Dermis blood vessel endothelial cell (primary cell): ENCODE measurements at places on chromosomes 6 and 20.

DNA sequence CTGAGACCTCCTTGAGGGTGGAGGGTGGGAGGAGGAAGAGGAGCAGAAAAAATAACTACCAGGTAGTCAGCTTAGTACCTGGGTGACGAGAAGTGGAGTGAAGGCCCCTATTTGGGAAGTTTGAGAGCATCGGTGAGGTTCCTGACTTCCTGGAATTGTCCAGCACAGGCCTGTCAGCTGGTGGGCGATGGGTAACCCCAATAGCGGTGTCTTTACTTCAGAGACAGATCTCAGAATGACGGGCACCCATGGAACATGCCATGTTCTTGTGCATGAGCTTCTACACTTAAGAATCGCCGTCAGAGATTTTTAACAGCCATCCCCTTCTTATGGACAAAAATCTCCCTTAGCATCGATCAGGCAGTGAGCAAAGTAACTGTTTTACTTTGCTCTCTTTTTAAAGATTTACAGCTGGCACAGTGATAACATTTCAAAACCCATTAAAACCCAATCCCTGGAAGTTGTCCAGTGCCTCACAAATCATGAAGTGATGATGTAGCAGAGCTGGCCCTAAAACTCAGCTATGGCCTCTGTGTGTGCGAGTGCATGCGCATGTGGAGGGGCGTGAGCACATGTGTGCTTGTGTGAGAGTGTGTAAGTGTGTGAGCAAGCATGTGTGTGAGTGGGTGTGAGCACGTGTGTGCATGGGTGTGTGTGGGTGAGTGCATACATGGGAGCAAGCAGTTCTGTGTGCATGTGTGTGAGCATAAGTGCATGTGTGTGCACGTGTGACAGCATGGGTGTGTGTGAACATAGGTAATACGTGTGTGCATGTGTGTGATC is 85.2 kb downstream of the DLL1 start:
- DNase-seq: no peak

GRCh38 chr20:50879649-50880550 is 51.3 kb downstream of the ADNP start:
- no peak for DNase-seq

- DNase-seq: no peak
These were observed 51.3 kb downstream of the AKAP12 start for GRCh38 chr6:151290877-151291721.

DNA sequence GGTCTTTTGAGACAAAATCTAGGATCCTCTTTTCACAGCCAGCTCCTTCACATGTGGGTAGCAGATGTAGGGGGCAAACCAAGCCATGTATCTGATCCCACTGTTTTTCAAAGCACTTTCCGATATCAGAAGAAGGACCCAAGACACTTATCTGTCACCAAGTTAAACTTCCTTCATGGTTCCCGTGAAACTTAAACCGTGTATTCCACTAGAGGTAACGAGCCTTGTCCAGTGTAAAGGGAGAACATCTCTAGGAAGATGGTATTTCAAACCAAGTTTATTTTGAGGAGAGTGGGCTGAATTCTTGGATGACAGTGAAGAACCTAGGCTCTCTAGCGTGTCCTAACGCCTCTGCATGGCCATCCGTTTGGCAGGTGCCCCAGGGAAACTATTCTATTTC is 76.3 kb downstream of the BCAS1 start:
- no peak for DNase-seq

DNA sequence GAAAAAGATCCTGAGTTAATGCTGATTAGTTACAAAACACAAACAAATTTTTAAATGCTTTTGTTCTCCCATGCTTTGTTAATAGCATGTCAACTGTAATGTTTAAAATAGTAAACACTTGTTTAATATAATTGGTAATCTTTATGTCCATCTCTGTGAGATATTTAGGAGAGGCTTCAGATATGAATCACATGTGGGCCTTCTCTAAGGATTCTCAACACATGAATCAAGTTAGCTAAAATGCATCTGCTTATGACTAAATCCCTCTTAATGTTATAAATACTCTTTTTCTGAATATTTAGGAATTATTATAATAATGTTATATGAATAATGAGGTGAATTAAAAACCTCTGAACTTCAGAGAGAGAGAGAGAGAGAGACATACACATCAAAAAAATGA is 345.9 kb upstream of the MANEA start:
- DNase-seq: no peak

GRCh38 chr6:130769861-130770260 is 57.3 kb upstream of the SMLR1 start:
- no peak for DNase-seq

GRCh38 chr6:145017516-145017915 is 717.8 kb downstream of the EPM2A start:
- DNase-seq: no peak

- DNase-seq: no peak
These were observed 703.2 kb downstream of the HDGFL1 start for GRCh38 chr6:23272536-23272935.

- no peak for DNase-seq
These were observed 54.6 kb downstream of the MAN1A1 start for GRCh38 chr6:119294984-119295383.

- no peak for DNase-seq
These were observed 224.9 kb downstream of the ANKRD60 start for GRCh38 chr20:58003525-58003924.

- DNase-seq: no peak
These were observed 150.7 kb upstream of the BTBD3 start for GRCh38 chr20:11766961-11767360.

- DNase-seq: no peak
These were observed 46.8 kb downstream of the PLN start for GRCh38 chr6:118594877-118595276.

DNA sequence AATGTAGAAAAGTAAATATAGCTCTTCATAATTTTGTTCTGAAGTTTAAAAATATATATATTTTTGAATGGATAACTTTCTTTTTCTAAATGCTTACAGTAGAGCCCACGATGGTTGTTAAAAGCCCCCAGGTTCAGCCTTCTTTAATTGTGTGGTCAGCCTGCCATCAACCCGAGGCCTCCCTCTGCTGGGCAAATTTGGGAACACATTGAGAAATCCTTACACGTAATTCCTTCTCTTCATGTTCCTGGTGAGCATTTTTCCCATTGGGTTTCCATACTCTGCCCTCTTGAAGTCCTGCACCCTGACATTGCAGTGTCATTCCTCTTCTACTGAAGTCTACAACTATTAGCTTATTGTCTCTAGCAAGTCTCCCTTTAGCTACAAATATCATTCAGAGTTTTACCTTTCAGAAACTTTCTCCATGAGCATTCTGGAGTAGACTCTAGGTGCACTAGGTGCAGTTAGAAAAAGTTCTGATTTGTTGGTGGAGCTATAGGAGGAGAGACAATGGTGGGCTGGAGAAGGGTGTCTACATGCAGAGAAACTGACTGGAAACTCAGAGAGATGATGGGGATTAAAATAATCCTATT is 40.6 kb downstream of the TRIM38 start:
- DNase-seq: peak; percentile 80

GRCh38 chr6:26199057-26199772 is 112.0 kb downstream of the HFE start:
- peak; percentile 95 for DNase-seq
